ACHN (cell line): ENCODE measurements at places on chromosomes 12 and 14.

DNA sequence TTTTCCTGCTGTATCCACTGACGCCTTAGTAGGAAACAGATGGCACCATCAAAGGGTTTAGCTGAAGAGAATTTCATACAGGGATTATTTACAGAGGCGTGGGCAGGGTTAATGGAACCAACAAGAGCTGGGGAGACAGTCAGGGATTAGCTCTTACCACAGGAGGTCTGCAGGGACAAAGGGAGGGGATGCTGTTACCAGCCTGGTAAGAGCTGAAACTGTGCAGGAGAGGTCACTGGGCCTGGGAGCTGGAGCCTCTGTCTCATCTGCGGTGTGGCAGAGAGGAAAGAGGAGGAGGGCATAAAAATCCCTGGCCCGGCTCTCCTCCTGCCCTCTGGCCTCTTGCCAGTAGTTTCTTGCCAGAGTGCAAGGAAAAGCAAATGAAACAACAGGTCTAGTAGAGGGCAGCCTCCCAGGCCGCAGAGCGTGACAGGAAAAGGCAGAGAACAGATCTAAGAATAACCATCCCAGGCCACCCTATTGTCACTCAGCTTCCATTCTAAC lies 18.9 kb upstream of the POC1B start:
- peak; percentile 17 for DNase-seq

GRCh38 chr12:122435186-122435585 lies 12.7 kb upstream of the CLIP1 start:
- no peak for DNase-seq

DNA sequence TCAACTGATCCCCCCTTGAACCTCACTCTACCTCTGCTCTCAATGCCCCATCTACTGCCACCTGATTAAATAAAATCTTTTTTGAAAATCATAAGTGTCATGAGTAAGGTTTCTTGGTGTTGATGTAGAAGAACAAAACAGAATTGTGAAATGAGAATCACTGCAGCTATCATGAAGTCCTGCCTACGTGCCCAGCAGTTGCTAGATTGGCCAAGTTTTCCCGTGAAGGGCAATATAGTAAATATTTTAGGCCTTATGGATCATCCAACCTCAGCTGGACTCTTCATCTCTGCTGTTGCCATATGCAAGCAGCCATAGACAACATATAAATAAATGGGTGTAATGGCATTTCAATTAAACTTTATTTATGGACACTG lies 5.2 kb upstream of the OAS3 start:
- no peak for DNase-seq

- no peak for DNase-seq
Observed at GRCh38 chr14:105980224-105980623, 453.8 kb downstream of the TMEM121 start.

- no peak for DNase-seq
Observed at GRCh38 chr12:106188256-106188655, 49.5 kb upstream of the NUAK1 start.

- DNase-seq, result peak; percentile 43
Observed at GRCh38 chr14:75993567-75994041, 8.0 kb downstream of the IFT43 start.

DNA sequence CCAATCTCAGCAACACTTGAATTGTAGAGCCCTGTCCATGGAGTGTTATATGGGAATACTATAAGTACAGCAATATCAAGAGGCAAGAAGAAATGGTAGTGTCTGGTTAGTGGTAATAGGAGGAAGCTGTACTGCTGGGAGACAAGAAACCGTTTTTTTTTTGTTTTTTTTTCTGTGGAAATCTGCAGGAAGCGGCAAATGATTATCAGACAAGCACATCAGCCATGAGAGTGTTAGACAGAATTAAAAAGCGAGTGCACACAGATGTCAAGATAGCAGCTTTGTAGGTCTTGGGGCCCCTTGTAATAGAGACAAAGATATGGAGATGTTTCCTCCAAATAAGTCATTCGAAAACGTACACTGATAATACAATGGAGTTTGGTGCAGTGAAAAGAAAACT lies 6.7 kb downstream of the TESPA1 start:
- no peak for DNase-seq

- no peak for DNase-seq
Observed at GRCh38 chr12:75020068-75020557, 189.5 kb downstream of the KCNC2 start.

DNA sequence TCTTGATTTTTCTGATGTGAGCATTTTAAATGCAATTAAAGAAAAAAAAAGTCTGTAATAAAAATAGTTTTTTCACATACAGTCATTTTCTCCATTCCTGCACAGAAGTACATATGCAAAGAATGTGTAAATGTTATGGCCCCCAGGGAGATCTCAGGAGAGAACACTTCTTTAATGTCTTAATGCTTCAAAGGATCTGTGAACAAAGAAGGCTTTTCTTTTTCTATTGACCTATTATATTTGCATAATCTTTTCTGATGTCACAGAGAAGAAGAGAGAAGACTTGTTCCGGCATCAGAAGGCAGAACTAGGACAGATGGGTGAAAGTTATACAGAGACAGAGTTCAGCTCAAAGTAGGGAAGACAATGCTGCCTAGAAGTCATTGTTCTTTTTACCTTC lies 413.5 kb upstream of the STXBP6 start:
- DNase-seq, result no peak

DNA sequence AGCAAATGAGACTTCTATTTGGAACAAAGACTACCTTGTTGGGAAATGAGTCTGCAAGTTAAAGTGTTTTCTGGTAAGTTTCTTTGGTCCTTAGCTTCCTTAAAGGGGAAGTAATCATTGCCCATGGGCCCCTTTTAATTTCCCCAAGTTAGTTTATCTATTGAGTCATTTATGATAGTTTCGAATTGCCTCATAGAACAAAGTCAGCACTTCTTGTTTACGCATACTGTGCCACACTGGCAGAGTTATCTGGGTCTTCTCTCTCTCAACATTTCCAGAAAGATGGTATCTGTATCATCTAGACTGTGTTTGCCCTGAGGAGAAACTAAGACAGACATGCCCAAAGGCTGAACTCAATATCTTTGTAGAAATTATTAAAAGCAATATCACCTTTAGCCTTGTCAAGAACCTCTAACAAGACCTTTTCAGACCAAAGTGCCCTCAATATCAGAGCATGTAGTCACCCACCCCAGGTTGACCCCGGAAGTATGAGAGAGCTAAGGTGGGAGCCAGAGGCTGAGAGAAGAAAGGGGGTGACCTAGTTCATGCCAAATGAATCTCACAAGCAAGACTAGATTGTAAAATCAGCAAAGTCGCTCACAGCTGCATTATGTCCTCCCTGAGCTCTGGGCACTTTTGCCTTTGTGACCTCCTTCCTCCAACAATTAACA lies 40.0 kb downstream of the GPR65 start:
- DNase-seq, result no peak

DNA sequence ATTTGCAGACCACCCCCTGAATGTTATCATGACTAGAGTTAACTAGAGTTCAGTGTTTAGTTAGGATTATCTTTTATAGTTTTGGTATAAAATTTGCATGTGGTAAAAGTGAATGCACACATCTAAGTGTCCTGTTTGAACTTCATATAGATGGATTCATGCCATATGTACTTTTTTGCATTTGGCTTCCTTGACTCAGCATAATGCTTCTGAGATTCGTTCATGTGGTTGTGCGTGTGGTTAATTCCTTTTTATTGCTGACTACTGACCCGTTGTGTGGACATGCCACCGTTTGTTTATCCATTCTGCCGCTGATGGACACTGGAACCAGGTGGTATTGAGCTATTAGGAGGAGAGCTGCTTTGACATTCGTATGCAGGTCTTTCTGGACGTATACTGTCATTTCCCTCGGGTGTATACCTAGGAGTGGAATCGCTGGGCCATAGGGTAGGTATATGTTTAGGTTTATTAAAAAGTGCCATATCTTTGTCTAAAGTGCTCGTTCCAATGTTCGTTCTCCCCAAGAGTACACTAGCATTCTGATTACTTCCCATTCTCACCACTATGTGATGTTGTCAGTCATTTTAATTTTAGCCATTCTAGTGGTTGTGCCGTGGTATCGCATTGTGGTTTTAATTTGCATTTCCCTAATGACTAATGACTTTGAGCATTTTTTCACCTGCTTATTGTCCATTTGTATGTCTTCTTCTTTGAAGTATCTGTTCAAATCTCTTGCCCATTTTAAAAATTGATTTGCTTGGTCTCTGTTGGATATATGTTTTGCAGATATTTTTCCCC lies 37.7 kb downstream of the RIN3 start:
- DNase-seq, result no peak

GRCh38 chr12:110224379-110225304 lies 56.4 kb upstream of the ATP2A2 start:
- peak; percentile 84 for DNase-seq

- DNase-seq, result no peak
Observed at GRCh38 chr14:103143506-103143905, 20.2 kb downstream of the TNFAIP2 start.

GRCh38 chr12:124590447-124590846 lies 23.0 kb upstream of the NCOR2 start:
- DNase-seq, result no peak

- DNase-seq, result no peak
Observed at GRCh38 chr12:29147731-29148595, 1.1 kb upstream of the FAR2 start.

DNA sequence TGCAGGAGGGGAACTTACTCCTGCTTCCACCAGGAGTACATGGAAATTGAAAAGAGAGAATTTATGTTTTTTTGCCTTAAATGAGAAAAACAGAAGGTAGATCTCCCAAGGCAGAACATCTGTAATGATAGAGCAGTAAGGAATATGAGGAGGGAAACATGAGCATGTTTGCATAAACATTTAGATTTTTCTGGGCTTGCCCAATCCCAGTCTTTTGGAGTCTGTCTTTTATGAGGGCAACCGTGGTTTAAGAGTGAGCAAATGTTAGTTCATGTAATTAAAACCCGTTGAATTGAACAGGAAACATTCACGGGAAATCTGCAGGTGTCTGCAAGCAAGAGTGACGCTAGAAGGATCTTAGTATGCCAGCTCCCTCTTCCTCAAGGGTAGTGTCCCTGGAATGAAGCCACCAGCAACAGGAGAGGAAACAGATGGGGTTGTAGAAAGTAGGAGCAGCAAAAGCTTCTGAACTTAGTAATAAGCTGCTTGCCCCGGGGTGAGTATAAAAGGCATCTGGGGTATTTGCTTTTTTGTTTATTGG lies 79.3 kb downstream of the ARF6 start:
- no peak for DNase-seq

DNA sequence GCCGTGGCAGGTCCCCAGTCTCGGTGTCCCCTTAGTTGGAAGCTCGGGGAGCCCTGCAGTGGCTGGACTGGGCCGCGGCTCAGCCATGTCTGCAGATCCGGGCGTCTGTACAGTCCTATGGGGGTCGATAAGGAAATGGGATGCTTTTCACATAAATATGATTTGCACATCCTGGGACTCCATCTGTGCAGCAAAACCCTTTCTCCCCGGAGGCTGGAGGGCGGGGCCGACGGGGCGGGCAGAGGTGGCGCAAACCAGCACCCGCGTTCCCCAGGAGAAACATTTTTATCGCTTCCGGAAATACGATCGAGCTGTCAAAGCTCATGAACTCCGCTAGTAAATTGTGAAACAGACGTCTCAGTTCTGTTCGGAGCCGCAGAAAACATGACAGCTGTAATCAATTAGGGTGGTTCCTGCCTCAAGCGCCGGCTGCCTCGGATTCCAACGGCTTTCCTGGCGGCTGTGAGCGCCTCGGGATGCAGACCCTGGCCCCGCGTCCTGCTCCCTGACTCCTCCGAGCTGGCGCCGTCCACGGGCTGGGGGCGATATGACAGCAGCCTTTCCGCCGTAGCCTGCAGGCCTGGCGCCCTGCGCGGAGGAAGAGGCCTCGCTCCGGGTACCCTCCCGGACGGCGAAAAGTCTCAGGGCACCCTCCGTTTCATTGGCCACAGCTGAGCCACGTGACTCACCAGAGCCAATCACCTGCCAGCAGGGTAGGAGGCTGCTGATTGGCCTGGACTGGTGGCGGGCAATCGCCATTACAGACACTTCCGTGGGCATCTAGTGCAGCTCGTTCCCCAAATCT lies 23.0 kb downstream of the DIO3 start:
- DNase-seq, result no peak

DNA sequence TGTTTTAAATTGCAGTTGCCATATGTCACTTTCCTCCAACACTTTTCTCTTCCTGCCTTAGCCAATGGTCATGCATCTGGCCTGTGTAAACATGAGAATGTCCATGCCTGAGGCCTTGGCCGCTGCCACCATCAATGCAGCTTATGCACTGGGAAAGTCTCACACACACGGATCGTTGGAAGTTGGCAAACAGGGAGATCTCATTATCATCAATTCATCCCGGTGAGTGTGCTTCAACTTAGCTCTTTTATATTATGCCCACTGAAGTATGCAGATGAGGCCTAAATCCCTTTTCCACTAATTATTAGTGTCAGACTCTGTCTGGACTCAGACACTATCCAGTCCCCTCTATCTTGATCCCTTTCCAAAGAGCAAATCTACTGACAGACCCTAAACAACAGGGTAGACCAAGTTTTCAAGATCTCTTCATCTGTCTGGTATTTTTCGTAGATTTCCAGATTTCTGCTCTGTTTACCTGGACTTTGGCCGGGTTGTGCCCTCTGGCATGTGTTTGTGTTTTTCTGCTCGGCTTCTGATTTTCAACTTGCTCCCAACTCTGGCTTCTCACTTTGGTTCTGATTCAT lies 23.2 kb downstream of the AMDHD1 start:
- no peak for DNase-seq

DNA sequence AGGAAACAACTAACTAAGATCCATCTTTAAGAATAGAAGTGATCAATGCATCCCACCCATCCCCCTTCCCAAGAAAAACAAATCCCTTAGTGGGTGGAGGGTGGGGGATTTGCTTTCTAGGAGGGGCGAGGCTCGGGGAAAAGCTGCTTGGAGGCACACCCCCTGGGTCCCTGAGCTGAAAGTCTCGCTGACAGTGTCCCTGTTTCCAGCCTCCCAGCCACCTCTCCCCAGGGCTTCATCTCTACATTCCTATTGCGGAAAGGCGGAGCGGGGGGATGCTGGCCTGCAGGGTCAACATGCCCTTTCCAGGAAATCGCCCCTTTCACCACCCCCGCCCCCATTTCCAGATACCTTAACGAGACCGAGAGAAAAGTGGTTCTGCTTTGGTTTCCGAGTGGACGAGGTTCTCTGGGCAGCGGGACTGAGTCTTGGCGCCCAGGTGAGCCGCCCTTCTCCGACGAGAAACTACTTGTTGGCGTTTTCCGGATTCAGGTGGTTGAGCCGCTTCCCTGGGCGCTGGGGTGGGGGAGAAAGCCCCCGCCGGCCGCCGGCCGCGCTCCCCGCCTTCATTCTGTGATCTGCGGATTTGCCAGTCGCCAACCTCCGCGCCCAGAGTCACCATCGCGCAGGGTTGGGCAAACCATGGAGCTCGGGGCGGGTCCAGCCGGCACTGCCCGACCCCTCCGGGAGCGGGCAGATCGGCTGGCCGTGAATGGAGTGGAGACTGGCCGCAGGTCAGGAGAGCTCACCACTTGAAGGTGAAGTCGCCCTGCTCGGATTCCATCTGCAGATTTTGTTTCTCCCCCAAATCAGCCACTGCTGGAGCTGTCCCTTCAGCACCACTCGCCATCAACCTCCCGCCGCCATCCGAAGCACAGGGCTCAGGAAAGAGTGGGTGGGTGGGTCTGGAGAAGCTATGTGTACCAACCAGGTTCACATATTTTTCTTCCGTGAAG lies 505 bp downstream of the KCNC2 start:
- peak; percentile 65 for DNase-seq
